GOT3 (cell line): ENCODE measurements at places on chromosomes 5 and 9.

- no peak for DNase-seq
Observed at GRCh38 chr9:99663297-99663696, 158.4 kb upstream of the NR4A3 start.

GRCh38 chr9:37437010-37437409, 14.5 kb downstream of the GRHPR start:
- no peak for DNase-seq

- no peak for DNase-seq
Observed at GRCh38 chr9:35798658-35799374, 7.4 kb downstream of the NPR2 start.

GRCh38 chr5:56683733-56684132, 131.6 kb upstream of the MAP3K1 start:
- DNase-seq: no peak

DNA sequence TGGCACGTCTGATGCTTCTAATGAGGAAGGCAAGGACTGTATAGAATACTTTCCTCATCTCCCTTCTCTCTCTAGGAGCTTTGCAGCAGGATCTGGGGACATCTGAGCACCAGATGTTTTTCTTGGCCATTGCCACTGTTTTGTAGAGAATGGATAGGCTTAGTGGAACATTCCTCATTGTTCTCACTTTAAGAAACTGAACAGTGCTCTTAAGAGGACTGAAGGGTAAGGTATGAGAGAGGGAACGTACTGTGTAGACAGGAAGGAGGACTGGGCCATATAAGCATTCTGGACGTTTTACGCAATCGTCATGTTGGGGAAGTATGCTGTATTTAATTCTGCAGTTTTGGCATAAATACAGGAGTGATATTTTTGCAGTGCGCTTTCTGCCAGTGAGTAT, 70.6 kb downstream of the SMARCA2 start:
- no peak for DNase-seq

GRCh38 chr9:37324261-37324683, 98.2 kb upstream of the GRHPR start:
- DNase-seq: no peak
